Cortex of kidney (tissue), 1 donor: ENCODE measurements at places on chromosomes 4 and X.

DNA sequence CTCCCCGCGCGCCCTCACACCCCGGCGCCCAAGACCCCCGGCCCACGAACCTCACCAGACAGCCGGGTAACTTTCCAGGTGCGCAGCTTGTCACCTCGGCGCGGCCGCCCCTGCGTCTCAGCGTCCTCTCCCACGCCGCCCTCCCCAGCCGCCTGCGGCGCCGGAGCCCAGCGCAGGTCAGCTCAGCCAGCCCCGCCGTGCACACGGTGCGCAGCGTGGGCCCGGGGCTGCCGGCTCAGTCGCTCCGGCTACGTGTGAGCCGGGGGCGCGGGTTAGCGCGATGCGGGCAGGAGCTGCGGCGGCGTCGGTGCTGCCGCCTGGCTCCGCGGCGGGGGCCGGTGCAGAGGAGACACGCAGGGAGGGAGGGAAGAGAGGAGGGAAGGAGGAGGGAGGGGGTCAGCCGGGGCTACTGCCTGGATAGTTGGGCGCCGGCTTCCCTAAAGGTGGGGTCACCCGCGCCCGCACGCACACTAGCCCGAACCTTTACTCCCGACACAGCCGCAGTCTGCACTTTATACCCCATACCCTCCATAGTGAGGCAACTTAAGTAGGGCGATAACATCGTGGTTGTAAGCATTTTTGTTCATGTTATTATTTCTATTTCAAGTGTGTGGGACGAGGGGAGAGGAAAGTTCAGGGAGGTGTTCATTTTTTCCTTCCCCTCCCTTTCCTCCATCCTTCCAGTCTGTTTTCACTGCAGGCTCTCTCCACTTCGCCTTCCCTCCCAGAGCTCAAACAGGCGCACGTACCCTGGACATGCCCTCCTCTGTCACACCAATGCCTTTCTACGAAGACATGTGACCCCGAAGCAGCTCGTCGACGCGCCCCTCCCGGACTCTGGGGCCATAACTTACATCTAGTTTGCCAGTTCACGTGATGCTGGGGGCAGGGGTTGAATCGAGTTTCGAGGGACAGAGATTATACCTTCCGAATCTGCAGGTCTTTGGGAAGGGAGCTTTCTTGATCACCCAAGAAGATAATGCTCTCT, at the start of gene PRKG2:
TSS of gene PRKG2 (minus strand) at position 342 of the 988 bp plus-strand sequence. CDS start 10,175 bp downstream, outside the sequence.
- DNase-seq = no peak

- DNase-seq = no peak
Observed at GRCh38 chr4:11719879-11720278, 291.2 kb upstream of the HS3ST1 start.

DNA sequence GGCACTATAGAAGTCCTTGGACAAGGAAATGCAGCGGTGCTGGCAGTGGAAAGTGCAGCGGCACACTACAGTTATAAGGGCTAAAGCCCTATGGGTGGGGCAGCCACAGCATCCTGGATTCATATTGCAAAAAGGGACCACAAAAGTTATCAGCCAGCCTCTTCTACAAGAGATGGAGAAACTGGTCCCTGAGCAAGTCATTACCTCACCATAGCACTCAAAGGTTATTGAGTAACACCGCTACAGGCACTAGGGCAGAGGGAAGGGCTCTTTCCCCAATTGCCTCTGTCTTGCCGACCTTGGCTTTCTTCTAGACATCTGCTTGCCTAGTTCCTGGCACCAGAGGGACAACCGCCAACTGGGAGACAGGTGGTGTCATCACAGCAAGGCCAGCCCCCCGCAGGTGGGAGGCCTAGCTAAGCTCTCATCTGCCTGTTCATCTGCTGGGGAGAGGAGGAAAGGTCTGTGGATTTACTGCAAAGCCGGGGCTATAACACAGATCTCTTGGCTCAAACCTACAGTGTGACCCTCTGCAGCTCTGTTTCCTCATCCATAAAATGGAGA, 600.0 kb downstream of the BCOR start:
- DNase-seq = no peak

- DNase-seq = no peak
Observed at GRCh38 chrX:66728818-66729271, 90.0 kb upstream of the EDA2R start.

- DNase-seq = no peak
Observed at GRCh38 chr4:63583561-63583960, 825.7 kb downstream of the TECRL start.

DNA sequence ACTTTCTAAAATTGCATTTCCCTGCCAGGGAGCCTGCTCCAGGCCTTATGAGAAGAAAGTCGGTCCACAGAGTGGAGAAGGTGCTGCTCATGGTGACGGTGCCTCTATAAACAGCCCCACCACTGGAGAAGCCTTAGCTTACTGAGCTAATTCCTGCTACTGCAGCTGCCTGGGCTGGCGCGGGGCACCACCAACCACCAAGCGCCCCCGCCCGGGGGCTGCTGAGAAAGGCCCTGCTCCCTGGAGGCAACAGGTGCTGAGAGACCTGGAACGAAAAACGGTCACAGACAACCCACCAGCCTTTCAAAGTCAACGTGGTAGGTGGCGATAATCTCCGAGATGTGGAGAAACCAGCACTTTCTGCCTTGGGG, 2.9 kb downstream of the HCFC1 start:
- DNase-seq = no peak

GRCh38 chrX:110402091-110402849, 43.6 kb downstream of the RTL9 start:
- no peak for DNase-seq

- DNase-seq = no peak
Observed at GRCh38 chrX:133586443-133586842, 171.2 kb upstream of the GPC4 start.

DNA sequence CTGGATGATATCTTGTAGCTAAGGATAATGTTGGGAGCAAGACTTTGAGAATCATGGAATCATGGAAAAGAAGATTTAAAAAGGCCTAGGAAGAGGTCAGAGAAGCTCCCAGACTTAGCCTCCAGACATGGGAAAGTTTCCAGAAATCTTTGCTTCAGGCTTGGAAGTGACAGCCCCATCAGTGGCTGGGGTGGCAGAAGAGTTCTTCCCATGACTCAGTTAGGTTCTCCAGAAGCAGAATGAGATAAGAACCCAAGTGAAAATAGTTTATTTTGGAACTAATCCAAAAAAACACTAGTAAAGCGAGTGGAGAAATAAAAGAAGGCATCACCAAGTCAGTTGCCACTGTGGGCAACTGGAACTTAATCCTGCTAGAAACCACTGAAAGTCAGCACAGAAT, 506.9 kb downstream of the MID1IP1 start:
- DNase-seq = no peak

GRCh38 chrX:45229348-45229747, 28.7 kb upstream of the DIPK2B start:
- DNase-seq = no peak

- DNase-seq = no peak
Observed at GRCh38 chr4:5988086-5988845, 30.0 kb downstream of the C4orf50 start.

GRCh38 chrX:111095974-111096895, at the start of gene PAK3:
PAK3 (plus strand) TSS chrX:111096191; CDS start chrX:111123104, 26,913 bp downstream.
- DNase-seq = no peak

DNA sequence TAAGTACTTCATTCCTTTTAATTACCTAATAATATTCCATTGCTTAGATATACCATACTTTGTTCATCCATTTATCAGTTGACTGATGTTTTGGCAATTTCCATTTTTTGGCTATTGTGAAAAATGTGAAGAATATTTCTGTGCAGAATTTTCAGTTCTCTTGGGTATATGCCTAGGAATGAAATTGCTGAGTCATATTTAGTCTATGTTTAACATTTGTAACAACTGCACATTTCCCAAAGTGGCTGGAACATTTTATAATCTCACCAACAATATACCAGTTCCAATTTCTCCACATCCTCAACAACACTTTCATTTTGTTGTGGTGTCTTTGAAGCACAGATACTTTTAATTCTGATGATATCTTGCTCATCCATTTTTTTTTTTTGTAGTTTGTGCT, 215.5 kb downstream of the PDGFC start:
- DNase-seq = no peak

DNA sequence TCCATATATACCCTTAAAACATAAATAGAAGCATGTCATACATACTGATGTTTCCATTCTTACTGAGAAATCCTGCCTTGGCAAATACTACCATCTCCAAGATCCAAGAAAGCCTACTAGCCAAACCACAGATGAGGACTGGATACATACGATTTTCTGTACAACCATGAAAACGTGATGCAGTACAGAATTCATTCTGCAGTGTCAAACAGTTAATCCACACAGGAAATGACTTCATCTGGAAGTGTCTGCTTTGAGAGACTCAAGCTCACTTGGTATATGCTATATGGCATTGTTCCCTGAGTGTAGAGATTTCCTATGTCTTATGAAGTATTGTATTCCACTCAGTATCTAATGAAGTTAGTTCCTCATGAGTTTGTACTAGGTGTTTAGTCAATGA, 94.3 kb downstream of the CT47B1 start:
- DNase-seq = no peak

DNA sequence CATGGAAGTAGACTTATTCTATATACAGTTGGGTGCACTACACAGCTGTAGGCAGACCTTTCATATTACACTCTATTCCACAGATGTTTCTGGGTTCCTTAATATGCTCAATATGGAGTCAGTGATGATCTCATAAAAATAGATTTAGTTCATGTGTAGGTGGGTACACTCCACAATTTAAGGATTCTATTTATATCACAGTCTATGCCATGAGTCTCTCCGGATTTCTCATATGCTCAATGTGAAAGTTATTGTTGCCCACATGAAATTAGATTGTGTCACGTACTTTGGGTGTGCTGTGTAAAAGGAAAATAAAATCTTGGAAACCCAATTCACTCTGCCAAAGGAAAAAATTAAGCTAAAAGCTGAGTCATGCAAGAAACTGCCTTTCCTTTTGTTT, 32.5 kb upstream of the TASL start:
- no peak for DNase-seq

DNA sequence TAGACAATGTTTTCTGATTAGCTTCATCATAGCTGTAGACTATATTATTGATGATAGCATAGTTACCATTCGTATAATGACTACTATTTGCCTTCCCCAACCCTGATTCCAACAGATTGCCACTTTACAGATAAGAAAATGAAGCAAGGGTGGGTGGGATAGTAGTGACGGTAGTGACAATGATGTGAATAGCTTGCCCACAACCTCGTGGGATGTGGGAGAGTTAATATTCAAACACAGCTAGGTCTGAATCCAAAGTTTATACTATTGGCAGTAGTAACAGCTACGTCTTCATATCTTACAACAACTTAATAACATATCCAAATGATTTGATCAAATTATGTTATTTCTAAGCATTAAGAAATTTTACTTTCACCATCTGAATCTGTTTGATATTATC, 766.8 kb upstream of the FTHL17 start:
- DNase-seq = no peak

GRCh38 chr4:127165971-127166370, 466.8 kb upstream of the INTU start:
- no peak for DNase-seq

GRCh38 chr4:59314637-59315036, 1885.5 kb upstream of the ADGRL3 start:
- DNase-seq = no peak

DNA sequence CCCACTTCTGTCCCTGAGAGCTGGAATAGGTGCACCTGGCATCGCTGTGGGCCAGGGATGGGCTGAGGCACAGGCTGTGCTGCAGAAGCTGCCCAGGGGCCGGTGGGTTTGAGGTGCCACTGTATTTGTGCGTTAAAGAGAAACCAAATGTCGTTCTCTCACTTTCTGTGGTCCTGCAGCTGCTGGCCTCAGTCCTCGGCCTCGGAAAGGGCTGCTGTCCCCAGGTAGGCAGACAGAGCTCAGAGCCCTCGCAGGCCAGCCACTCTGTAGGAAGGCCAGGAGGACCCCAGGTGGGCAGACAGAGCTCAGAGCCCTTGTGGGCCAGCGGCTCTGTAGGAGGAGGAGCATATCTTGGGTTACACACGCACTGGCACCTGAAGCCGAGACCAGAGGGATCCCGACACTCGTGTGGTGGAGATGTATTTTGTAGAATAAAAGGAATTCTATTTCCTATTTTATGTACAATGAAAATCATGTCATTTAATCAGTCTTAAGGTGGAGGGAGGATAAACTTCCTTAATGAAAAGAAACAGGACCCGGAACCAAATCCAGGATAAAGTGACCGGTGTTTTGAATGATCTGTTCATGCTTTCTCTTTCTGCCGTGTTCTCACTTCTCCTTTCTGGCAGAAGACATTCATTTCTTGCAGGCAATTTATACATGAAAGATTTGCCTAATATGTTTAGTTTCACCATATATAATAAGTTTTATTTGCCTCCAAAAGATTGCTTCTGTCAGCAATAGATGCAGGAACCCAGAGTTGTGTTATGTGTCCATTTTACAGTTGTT, 54.4 kb upstream of the HGFAC start:
- no peak for DNase-seq

- DNase-seq = no peak
Observed at GRCh38 chr4:174365018-174365587, 81.4 kb downstream of the CEP44 start.

GRCh38 chr4:33072298-33073089, 2352.3 kb downstream of the PCDH7 start:
- DNase-seq = no peak

DNA sequence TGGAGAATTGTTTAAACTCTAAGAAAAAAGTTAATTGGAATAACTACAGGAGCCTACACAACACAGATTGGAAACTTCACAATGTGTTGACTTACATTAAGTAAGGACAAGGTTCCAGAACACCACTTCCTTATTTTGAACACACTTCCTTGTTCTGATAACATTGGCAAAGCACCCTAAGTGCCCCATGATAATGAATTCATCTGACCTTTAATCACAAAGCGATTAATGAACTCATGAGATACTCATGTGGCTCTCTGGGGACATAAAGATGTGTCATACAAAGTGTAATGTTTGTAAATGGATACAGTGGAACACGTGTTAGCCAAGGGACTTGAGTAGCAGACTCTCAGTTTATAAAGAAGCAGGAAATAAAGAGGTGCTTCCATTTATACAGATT, 69.0 kb upstream of the ATOH1 start:
- DNase-seq = no peak

DNA sequence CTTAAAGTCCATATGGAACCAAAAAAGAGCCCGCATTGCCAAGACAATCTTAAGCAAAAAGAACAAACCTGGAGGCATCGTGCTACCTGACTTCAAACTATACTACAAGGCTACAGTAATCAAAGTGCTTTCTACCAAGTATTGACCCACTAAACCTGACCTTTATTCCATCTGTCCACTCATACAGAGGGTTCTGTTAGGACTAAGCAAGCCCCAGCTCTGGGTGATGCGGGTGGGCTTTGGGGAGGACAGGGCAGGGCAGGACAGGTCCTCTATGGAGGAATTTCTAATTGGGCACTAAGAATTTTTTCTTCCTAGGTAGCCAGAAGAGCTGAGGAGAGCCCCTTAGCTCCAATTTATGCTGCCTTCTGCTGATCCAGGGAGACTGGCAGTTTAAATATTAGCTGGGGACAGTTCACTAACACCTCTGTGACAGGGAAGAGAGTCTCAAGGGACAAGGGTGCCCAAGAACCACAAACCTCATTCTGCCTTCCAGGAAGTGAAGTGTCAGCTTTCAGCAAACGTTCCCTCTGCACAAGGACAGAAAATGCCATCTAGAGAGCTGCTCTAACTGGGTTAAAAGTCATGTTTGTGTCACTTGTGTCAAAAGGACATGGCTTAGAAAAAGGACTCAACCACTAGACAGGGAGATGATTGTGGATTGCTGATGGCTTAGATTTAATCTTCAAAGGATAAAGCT, 143.2 kb downstream of the KIT start:
- no peak for DNase-seq

GRCh38 chr4:16413814-16414555, 187.7 kb upstream of the TAPT1 start:
- DNase-seq = no peak
